Upper lobe of right lung (tissue), 1 donor: ENCODE measurements at places on chromosomes 2 and 18. TPM values are rescaled to one million over a fixed set of nuclear protein-coding genes. Genes with fewer than 3 reads are reported as not detected.

- DNase-seq: no peak
These were observed 49.2 kb downstream of the SLC4A3 start for GRCh38 chr2:219676586-219676985.

DNA sequence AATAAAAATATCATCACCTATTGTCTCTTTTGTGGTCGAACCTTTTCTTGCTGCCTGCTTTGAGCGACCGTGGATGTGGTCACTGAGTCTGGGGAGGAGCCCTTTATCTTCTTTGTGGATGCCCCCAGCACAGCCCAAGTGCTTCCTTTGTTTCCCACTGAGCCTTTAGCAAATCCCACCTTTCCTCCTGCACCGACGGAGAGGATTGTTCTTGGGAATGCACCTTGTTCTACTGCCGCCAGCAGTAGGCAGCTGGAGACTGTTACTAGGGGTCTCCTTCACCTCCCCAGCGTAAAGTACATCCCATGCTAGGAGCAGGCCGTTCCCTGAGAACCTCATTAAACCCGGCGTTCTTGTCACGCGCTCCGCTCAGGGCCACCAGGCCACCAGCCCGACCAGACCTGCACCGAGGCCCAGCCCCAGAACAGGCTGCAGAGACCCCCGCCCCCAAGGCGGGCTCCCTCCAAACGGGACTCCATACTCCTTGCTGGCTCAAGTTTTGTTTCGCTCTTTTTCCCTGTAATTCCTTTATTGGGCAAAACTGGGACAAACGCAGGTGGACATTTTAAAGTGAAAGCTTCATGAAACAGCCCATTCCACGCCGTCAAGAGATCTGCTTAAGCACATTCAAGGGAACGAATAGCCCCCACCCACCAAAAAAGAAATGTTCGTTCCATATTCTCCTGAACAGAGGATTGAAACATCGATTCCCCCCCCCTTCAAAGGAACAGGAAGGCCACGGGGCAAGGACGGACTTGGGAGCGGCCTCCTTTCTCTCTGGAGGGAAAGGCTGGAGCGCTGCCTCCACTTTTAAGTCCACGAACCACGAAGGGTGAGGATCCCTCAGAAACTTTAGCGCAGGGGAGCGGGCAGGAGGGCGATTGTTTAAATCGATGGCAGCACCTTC is 1.1 kb upstream of the MAT2A start:
- peak; percentile 85 for DNase-seq

DNA sequence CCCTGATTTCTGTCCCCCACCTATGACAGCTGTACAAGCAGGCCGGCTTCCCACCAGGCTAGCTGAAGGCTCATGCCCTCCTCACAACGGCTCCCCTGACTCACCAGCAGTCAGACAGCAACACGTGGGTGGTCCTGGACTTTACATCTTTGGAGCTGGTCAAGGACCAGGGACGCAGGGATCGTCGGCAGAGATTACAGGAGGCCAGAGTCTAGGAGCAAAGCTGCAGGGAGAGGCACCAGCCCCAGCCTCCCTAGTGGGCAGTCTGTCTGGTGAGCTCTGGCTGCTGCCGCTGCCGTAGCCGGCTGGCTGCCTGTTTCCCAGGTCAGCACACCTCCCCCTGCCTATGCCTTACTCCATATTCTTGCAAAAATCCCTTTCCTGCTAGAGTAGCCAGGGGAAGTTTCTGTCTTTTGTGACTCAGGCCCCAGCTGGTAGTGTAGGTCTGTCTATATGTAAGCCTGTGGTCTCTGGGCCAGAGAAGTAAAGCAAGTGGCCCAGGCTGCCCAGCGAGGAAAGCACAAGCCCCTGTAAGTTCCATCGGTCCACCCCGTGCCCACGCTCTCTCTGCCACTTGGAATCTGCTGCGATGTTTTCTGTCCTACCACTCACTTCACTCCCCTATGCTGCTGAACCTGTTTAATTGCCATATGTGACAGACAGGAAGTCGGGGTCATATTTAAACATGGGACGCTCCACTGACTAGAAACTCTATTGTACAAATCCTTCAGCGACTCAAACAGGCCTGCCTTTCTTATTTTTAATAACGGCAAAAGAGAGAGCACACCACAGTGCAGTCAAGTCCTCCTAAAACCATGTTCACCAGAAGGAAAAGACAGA is 2.4 kb upstream of the ARHGEF4 start:
- peak; percentile 46 for DNase-seq

DNA sequence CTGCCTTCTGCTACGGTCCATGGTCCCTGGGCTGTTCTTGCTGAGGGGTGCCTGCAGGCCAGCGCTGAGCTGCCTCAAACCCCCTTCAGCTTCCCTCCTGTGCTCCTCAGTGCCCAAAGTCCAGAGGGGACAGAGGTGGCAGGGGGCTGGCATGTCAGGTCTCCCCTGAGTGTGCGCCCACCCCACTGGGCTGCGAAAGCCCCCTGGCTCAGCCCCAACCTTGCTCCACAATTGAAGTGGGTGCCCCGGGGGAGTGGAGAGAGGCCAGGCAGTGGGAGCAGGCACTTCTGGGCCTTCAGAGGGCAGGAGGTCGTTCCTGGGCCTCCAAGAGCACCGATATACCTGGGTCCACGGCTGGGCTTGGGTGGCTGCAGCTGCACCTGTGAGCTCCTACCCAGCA is 548.7 kb upstream of the FAM98A start:
- DNase-seq: no peak

GRCh38 chr2:128442891-128443302 is 124.2 kb upstream of the HS6ST1 start:
- DNase-seq: peak; percentile 71

DNA sequence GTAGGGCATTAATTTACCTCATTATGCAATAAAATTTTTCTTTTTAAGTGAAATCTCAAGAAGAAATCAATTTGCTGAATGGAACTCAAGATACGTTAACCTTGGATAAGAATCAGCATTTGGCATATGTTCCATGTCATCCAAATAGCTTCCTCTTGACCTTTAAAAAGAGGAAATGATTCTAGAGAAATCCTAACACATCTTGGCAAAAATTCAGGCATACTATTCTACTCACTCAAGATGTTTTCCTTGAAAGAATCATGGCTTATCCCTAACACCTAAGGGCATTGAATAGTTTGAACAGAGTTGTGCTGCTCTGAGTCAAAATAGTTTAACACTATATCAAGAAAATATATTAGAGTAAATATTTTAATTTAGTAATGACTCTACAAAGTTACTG is 678.0 kb downstream of the EPHA4 start:
- DNase-seq: no peak

GRCh38 chr2:37984589-37984988 is 59.5 kb downstream of the RMDN2 start:
- DNase-seq: no peak

GRCh38 chr2:201366146-201366545 is 9.0 kb upstream of the FLACC1 start:
- DNase-seq: no peak

- DNase-seq: no peak
These were observed 16.9 kb upstream of the SLC38A11 start for GRCh38 chr2:164972216-164972615.

DNA sequence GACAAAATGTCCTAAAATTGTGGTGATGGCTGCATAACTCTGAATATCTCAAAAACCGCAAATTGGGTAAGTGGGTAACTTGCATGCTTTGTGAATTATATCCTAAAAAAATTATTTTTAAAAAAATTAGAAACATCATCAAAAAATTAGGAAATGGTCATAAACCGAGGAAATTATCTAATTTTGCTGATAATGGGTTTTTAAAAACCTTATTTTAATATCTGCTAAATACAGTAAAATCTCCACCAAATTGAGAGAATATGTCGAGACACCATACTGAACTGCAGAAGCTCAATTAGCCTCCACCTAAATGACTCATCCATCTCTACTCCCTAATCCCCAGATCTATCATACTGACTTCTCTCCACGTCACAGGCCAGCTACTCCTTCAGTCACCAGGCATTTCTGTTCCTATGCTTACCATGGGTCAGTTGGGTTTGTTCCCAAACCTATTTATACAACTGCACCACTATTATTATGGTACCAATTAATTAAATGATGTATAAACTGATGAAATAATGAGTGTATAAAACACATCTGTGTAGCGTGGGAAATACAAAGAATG is 36.1 kb downstream of the SPIRE1 start:
- DNase-seq: no peak

- no peak for DNase-seq
These were observed 248.4 kb downstream of the ZNF521 start for GRCh38 chr18:25103468-25104155.

- no peak for DNase-seq
These were observed 67.6 kb upstream of the MCFD2 start for GRCh38 chr2:46983065-46983801.

- DNase-seq: no peak
These were observed 5.1 kb upstream of the PIEZO2 start for GRCh38 chr18:11154368-11154989.

DNA sequence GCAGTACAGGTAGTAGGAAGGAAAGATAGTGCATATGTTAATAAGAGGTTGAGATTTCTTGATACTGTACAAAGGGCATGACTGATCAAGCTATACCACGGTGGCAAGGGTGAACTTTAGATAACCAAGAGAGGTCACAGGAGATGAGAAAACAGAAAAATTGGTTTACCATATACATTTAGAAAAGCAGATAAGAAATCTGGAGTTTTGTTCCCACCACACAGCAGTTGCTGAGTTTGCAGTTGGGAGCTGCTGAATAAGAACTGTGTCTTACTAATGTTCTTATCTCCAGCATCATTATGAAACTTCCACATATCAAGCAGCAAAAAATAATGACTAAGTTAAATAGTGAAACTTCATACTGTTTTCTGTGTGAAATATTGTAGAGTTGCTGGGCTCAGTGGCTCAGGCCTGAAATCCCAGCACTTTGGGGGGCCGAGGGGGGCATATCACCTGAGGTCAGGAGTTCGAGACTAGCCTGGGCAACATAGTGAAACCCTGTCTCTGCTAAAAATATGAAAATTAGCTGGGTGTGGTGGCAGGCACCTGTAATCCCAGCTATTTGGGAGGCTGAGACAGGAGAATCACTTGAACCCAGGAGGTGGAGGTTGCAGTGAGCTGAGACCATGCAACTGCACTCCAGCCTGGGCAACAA is 12.0 kb upstream of the IMPACT start:
- no peak for DNase-seq

DNA sequence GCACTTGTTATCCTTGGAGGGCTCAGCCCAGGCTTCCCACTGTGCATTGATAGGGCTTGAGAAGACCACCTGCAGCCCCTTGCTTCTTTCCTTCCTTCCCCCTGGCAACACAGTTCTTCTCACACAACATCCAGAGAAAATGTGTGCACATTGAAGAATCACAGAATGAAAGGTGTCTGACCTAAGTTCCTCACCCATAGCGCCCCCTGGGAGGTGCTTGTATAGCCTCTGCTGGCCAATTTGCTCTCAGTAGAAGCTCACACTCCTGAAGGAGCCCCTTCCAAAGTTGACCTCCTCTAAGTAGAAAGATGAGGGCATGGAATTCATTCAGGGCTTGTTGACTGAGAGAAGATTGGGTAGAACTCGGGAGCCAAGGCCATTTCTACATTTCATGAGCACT is 758.4 kb upstream of the KLHL29 start:
- no peak for DNase-seq

GRCh38 chr2:182540252-182540651 is 113.4 kb upstream of the PDE1A start:
- no peak for DNase-seq

DNA sequence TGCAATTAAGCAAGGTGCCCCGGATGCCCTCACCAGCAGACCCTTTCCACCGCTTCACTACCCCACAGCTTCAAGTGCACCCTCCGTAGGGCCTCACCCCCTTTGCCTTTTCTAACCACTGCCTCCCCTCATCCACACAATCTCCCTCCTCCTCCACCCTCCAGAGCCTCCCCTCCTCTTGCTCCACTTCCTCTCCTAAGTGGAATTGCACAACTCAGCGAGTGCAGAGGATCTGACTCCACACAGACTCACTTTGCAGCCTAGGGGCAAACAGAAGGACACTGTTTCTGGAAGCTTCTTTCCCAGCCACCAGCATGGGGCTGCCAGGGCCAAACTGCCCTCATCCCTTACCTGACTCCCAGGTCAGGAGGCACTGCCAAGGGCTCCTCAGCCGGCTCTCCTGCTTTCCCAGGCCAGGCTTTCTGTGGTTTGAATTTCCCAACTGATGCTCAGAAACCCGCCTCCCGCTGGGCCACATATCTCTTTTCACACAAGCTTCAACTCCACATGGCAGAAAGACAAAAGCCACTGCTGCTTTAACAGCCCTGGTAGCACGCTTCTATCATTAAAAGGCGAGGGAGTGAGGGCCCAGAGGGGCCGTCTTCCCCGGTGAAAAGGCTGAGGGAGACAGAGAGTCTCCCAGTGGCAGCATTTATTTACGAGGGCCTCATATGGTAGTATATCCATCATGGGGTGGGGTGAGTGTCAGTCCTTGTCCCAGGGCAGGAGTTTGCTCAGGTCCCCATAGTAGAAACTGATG is 74.7 kb upstream of the MGAT4A start:
- DNase-seq: peak; percentile 72

Gene CAPN13
- 19.2 TPM for total RNA-seq

Gene TUBB8B
- 0.38 TPM for total RNA-seq

Gene SLC40A1
- 169 TPM for total RNA-seq

Gene DTNB
- 18.1 TPM for total RNA-seq

Gene ARHGAP25
- total RNA-seq: 31.8 TPM

Gene LINC00305
- total RNA-seq: not detected

Gene NXPH2
- not detected for total RNA-seq
